ENCODE measurements at places on chromosomes 13 and 19.

DNA sequence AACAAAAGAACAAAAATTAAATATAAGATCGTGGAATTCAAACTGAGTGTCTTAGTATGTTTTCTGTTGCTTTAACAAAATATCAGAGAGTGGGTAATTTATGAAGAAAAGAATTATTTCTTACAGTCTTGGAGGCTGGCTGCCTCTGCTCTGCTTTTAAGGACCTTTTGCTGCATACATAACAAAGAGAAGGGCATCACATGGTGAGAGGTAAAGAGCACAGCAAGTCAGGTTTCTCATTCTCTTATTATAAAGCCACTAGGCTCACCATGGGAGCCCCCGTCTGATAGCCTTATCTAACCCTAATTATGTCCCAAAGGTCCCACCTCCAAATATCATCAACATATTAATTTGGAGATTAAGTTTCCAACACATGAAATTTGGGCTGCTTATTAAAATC, 231.3 kb downstream of the SLITRK6 start:
- DNase-seq = no peak

DNA sequence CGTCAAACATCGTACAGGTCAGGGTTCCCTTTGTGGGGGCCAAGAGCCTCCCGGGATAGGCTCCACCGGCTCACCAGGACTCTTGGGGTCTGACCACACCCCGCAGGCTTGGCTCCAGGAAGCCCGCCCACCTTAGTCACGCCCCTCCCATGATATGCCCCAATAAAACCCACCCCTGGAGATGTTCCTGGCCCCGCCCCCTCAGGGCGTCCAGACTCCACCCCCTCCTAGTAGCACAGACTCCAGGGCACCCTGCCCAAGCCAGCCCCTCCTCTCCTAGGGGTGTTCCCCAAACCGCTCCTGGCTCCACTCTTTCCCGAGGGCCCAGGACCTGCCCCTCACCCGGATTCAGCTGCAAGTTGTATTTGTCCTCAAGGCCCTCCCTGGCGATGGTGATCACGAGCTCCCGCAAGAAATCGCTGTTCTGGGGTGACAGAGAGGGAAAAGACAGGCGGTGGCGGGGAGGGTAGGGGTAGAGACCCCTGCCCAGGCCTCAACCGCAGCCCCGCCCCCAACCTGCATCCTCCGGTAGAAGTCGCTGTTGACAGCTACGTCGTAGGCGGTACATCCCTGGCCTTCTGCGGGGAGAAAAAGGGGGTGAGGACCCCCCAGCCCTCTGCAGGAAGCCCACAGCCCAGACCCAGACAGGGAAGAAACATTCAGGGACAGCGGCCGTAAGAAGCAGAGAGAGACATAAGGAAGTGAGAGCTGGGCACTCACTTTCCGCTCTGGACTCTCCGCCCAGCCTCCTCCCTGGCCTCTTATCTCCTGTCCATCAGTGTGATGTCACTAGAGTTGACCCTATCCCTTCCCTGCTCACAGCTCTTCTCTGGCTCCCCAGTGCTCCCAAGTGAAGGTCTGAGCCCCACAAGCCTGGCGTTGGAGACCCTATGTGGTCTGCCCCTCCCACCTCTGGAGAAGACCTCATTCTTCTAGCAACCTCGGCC, 3.9 kb downstream of the PIH1D1 start:
- no peak for DNase-seq

GRCh38 chr13:41644742-41645141, 187.4 kb downstream of the RGCC start:
- DNase-seq = no peak

GRCh38 chr19:3163943-3164342, 14.6 kb upstream of the S1PR4 start:
- DNase-seq = no peak

GRCh38 chr13:97367016-97367822, 66.8 kb upstream of the RAP2A start:
- DNase-seq = no peak

DNA sequence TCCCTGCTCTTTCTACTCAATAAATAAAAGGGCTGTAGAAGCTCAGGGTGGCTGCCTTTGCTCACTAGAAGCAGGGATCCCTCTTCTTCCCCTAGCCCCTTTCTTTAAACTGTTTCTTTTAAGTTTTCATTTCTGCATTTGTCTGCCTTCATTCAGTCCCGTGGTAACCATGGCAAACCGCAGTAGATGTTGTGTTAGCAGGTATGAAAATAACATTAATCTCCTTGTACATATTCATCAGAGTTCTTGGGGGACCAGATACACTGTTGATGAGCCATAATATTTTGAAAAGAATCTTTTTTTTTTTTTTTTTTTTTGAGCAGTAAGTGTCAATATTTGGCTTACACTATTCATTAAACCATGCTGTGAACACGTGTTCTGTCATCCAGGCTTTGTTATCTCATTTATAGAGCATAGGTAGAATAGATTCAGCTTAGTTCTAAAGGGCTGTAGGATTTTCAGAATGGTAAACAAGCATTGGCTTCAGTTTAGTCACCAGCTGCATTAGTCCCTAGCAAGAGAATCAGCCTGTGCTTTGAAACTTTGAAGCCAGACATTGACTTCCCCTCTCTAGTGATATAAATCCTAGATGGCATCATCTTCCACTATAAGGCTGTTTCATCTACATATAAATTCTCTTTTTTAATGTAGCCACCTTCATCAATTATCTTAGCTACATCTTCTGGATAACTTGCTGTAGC, 59.4 kb upstream of the SPRY2 start:
- DNase-seq = peak; percentile 22

DNA sequence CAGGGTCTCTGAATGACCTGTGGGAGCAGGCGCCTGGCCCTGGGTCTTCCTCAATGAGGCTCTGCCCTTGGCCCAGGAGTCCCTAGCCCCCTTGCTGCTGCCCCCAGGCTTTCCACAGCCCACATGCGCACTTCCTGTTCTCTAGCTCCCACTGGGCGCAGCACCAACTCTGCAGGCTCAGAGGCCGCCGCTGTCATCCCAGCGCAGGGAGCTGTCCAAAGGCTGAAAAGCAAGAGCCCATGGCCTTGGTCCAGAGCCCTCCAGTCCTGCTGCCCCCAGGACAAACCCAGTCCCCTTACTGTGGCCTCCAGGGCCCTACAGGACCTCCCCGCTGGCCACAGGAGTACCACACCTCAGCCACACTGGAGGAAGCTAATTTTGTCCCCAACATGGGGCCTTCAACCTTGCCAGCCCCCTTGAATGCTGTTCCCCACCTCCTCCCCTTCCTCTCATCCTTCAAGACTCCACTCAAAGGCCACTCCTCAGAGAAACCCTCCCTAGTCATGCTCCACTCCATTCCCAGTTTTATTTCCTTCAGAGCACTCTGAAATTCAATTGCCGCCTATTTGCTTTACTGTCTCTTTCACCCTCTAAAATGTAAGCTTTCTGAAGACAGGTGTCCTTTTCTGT, 8.0 kb upstream of the POU2F2 start:
- DNase-seq = peak; percentile 43

DNA sequence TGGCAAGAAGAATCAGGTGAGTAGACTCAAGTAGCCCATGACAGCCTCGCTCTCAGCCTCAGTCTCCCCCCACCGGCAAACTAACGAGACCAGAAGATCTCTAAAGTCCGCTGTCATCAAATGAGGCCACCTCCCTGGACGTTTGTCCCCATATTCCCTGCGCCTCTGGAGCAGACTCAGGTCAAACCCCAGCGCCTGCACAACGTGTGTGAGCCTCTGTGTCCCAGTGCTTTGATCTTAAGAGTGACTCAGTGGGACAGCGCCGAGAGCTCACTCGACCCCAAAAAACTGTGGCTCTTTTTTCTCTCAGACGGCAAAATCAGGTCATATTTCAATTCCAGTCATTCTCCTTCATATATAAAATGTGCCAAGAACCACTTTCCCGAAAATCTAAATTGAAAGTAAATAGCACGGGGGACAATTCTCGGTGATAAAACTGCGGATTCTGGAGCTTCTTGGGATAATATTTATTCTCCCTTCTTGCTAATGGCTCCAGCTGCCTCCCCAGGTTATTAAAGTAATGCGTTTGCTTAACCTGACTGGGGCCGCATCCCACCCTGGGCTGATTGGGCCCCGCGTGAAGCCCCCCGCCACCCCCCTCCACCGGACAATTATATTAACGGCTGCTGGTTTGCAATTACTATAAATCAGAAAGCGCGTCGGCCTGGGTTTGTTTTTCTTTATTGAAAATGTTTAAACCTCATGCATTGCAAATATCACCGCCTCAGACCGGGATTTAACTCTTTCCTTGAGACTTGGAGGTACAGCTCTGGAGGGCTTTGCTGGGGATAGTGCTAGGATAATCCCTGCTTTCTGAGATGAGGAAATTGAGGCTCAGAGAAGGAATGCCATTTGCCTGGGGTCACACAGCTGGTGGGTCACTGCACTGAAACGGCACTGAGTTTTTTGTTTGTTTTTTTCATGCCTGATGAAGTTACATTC, 37.5 kb upstream of the ZNRF4 start:
- no peak for DNase-seq

DNA sequence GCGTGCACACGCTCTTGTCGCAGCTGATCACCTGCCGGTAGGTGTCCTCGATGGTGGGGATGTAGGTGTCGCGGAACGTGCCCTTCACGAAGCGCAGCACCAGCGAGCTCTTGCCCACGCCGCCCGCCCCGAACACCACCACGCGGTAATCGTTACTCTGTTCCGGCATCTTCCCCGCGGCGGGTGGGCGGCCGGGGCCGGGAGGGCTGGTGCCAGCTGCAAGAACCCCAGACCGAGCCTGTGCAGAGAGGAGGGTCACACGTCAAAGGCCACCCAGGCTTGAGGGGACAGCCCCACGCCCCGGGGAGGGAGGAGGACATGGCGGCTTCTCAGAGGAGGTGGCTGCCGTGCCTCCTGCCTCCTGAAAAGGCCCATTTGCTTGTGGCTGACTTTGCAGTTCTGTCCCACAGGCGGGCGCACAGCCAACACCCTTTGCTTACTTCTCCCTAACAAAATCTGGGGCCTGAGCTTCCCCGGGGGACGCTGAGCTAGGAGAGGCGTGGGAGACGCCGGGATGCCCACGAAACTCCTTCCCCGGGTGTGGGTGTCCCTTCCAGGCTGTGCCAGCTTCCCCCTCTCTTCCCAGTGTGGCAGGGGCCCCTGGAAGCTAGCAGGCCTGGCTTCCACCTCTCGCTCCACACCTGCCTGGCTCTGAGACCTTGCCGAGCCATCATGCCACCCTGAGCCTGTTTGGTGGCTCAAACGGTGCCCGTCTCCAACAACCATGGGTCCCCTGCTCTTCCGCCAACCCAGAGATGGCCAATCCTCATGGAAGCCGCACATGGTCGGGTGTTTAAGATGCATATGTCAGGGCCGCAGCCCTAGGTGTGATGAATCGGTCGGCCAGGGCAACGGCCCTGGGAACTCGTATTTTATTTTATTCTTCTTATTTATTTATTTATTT, 3.3 kb downstream of the DIRAS1 start:
- DNase-seq = no peak

GRCh38 chr13:23488442-23488841, 54.9 kb upstream of the SACS start:
- no peak for DNase-seq

DNA sequence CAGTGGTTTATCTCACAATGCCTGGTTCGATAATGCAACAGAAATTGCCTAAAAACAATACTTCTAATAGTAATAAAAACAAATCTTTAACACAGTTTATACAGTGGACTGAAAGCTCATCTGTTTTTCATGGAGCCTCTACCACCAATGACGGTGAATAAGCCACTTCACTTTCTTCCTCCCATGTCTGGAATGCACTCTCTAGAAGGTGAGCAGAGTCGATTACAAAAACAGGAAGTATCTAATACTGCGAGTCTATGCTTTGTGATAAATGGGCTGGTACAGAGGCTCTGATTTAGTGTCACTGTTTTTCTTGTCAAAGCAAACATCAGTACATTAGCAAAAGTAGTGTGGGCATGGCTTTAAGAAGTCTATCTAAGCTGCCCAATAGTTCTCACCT, 1348.6 kb upstream of the SLC10A2 start:
- DNase-seq = no peak

DNA sequence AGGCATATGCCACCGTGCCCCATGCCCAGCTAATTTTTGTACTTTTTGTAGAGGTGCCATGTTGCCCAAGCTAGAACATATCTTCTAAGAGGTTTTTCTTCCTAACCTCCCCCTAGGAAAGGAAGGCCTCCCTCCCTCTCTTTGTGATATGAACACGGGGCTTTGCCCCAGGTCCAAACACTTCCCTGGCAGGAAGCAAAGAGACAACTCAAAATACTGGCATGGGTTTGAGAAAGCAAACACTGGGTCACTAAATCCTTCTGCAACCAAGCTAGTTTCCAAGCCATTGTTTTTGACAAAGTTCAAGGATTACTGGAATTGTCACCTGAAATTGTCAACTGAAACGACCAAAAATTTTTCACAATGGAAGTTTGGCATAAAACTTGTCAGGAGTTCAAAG, 8.8 kb downstream of the CC2D1A start:
- DNase-seq = no peak

GRCh38 chr13:28147495-28147894, 9.2 kb downstream of the PAN3 start:
- DNase-seq = no peak

GRCh38 chr13:71304861-71305260, 562.1 kb downstream of the DACH1 start:
- DNase-seq = no peak

- DNase-seq = no peak
Observed at GRCh38 chr13:91078093-91078679, 269.3 kb upstream of the MIR17HG start.

DNA sequence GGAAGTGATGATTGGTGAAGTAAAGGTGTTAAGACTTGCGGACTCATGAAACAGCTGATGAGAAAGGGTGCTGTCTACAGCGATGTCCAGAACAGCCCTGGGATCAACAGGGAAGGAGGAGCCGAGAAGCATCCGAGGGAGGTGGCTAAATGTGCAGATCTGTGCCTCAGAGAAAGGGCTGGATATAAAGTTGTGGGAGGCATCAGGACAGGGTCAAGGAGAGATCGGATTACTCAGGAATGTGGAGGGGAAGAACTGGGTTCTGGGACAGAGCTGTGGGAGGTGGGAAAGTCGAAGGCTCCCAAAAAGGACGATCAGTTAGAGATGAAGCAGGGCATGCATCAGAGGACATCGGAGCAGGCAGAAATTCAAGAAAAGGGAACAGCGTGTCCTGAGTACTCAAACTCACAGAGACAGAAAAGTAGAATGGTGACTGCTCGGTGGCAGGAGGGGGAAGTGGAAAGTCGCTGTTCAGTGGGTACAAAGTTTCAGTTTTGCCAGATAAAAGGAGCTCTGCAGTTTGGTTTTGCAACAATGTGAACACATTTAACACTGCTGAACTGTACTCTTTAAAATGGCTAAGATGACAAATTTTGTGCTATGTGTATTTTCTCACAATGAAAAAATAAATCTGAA, 1.9 kb downstream of the SIGLEC14 start:
- DNase-seq = no peak

GRCh38 chr13:97325738-97326137, 103.6 kb downstream of the MBNL2 start:
- DNase-seq = no peak

- DNase-seq = no peak
Observed at GRCh38 chr19:2424686-2425621, 2.4 kb downstream of the TIMM13 start.

GRCh38 chr13:90680826-90681225, 666.7 kb upstream of the MIR17HG start:
- no peak for DNase-seq

- peak; percentile 81 for DNase-seq
Observed at GRCh38 chr13:19864746-19865309, 1.4 kb upstream of the ZMYM5 start.

GRCh38 chr19:13899912-13900584, 5.9 kb downstream of the BRME1 start:
- DNase-seq = no peak

GRCh38 chr13:86882835-86883234, 788.3 kb upstream of the SLITRK5 start:
- DNase-seq = no peak

GRCh38 chr19:48183356-48183755, 12.9 kb downstream of the ZSWIM9 start:
- no peak for DNase-seq
